Fibroblast of lung (primary cell): ENCODE measurements at places on chromosomes 3 and 15.

DNA sequence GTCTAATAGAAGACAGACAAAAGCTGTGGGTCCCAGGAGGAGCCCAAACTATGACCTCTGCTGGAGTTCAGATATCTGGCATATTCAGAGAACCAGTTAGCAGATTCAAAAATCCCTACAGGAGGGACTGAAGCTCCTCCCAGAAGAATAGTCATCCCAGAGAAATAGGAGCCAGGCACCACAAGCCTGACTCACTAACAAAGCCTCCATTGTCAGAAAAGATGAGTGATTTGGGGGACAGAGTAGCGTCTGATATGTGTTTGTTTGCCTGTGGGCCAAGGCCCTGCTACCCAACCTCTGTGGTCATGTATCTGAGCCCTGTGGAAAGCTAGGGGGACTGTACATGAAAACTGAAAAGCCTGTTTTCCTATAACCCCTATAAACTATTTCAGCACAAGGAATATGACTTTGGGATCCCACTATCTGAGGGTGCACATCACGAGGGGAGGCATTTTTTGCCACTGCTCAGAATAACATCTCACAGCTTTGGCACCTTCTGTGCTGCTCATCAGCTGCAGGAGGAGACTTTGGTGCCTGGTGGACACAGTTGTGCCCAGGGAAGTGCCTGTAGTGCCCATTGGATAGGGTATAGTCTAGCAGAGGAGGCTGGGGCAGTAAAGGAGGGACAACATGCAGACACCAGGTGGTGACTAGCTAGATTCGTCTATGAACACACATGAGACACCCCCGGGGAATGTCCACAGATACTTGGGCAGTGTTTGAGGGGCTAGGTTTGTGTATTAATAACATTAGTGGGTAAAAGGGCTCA, 9.7 kb upstream of the LARP6 start:
- peak; percentile 85 for DNase-seq

DNA sequence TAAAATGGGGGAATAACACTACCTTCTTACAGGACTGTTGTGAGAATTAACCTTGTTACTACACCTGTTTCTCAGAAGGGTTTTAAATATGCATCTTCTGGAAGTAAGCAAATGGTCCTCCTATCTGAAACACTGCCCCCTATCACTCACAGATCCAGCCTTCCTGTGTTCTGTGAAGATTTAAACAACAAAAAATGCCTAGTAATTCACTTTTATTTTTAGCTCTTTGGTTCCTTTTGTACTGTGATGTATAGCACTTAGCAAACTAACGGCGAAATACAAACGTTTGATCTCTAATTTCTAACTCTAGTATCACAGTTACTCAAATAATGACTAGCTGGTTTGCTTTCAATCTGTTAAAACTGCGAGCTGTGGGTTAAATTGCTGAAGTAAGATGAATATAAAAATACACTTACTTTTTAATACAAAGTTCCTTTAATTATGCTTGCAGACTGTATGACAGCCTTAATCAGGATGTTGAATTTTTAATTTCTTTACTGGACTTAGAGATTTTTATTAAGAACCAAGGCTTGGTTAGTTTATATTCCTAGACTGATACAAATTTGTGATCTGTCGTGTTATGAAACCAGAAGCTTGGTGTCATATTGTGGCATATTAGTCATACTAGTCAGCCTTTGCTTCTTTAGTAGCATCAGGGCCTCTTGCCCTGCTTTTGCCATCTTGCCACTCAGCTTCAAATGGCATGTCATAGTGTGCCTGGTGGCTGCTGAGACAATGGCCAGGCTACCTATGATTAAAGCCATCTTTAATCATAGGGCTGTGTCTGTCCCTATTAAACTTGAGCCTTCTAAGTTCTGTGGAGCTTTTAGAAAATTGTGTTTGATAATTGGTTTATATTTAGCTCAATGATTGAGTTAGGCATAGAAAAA, 9.2 kb downstream of the EIF3J start:
- DNase-seq = peak; percentile 39

- no peak for DNase-seq
Observed at GRCh38 chr3:101091489-101091888, 98.3 kb upstream of the ABI3BP start.

DNA sequence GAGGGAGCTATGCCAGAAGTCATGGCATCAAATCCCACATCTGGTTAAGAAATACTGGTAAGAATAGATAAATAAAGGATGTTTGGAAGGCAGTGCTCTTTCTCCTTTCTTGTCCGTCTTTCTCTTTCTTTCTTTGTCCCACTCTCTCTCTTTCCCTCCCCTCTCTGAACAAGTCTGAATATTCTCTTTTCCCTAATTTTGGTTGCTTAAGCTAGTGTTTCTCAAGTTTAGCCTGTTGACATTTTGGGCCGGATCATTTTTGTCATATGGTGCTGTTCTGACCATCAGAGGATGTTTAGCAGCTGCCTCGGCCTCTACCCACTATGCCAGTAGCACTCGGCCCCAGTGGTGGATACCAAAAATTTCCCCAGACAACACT, 405.3 kb upstream of the C2CD4B start:
- no peak for DNase-seq

DNA sequence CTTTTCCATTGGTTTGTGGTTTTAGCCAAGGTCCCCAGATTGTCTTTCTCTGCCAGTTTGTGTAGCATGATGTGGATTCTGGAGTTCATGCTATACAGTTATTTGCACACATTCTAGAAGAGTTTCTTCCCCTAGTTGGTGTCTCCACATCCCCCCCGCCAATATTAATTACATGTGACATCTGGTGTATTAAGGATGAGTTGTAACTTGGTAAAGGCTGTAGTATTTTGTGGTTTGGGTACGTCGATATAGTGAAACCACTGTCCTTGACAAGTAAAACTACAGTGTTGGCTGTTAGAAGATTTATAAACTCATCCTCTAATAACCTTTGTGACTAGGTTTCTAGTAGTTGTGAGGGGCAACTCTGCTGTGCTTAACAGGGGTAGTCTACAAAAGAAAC, 23.7 kb upstream of the P4HTM start:
- DNase-seq = no peak

DNA sequence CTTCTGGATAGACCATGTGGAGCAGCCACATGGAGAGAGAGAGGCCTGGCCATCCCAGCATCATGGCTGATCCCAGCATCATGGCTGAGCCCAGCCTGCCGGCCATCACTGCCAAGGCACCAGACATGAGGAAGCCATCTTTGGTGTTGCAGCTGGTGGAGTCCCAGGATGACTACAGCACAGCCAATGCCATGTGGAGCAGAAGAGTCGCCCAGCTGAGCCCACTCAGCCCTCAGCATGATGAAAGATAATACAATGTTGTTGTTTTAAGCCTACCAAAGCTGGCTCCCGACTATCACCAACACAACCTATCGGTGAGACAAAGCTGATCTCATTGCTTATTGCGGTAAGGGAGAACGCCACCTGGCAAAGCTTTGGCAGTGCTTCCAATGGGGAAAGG, 18.4 kb downstream of the HES1 start:
- no peak for DNase-seq

GRCh38 chr3:69305011-69305410, 80.9 kb downstream of the FRMD4B start:
- DNase-seq = no peak

- peak; percentile 27 for DNase-seq
Observed at GRCh38 chr3:72306800-72307341, 521.9 kb upstream of the PROK2 start.

DNA sequence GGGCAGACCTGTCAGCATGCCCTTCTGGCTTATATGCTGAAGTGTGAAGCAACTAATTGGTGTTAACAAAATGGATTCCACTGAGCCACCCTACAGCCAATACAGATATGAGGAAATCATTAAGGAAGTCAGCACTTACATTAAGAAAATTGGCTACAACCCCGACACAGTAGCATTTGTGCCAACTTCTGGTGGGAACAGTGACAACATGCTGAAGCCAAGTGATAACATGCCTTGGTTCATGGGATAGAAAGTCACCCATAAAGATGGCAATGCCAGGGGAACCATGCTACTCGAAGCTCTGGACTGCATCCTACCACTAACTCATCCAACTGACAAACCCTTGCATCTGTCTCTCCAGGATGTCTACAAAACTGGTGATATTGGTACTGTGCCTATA, 9.4 kb downstream of the PIK3CB start:
- DNase-seq = no peak

GRCh38 chr15:65954289-65954741, 85.0 kb downstream of the RAB11A start:
- no peak for DNase-seq
